ENCODE measurements at places on chromosomes 4 and X. TPM values are rescaled to one million over a fixed set of nuclear protein-coding genes. Genes with fewer than 3 reads are reported as not detected.

MAGED2 gene
- total RNA-seq, result 101 TPM

FAM13A gene
- total RNA-seq, result 15.7 TPM

CFAP99 gene
- total RNA-seq, result not detected

CCSER1 gene
- 14.1 TPM for total RNA-seq

NEIL3 gene
- total RNA-seq, result not detected

ETDA gene
- not detected for total RNA-seq

TCEAL7 gene
- 2.0 TPM for total RNA-seq

SYP gene
- 2.0 TPM for total RNA-seq

- DNase-seq, result no peak
These were observed 56.6 kb upstream of the CHRDL1 start for GRCh38 chrX:110852180-110852579.

GRCh38 chrX:2261831-2262667 lies 238.7 kb downstream of the DHRSX start:
- DNase-seq, result no peak

DNA sequence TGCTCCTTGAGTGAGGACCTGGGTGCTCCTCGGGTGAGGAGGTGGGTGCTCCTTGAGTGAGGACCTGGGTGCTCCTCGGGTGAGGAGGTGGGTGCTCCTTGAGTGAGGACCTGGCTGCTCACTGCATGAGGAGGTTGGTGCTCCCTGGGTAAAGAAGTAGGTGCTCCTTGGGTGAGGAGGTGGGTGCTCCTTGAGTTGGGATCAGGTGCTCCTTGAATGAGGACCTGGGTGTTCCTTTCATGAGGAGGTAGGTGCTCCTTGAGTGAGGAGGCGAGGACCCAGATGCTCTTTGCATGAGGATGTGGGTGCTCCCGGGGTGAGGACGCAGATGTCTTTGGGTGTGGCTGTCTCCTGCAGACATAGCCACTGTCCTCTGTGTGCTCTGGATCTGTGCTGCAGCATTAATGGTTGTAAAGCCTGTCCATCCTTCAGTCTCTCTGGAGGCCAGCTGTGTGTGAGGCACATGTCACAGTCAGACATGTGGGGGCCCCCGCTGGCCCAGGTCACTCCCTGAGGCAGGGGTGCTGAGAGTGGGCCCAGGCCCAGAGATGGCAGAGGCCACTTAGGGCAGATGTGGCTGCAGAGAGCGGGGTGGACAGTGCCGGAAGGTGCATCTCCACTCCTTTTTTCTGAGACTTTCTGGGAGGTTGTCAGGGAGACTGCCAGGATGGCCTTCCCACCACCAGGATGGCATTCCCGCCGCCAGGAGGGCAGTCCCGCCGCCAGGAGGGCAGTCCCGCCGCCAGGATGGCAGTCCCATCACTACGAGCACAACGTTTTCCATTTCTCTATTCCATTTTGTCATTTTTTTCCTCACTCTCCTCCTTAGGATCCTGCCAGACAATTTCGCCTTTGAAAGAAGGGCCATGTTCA lies 101.8 kb downstream of the HMX1 start:
- no peak for DNase-seq

DNA sequence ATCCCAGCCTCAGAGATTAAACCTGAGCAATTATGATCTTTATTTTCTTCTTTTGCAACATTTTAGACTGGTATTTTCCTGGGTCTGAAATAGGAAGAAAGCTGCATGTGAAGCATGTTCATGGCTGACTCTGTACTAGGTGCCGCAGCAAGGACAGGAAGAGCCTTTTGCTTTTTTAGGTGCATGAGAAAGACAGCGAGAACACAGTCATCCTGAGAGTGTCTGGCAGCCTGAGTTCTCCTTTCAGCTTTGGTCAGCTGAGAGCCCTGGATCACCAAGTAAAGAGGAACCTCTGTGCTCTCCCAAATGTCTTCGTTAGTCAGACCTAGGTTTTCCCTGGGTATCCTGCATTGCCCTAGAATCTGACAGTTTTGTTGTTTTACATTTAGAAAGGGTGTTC lies 29.8 kb downstream of the FAM149A start:
- DNase-seq, result no peak

- DNase-seq, result no peak
These were observed 67.9 kb downstream of the KLHL8 start for GRCh38 chr4:87152310-87153041.

- no peak for DNase-seq
These were observed 1623.8 kb upstream of the TENM3 start for GRCh38 chr4:180619440-180619839.

DNA sequence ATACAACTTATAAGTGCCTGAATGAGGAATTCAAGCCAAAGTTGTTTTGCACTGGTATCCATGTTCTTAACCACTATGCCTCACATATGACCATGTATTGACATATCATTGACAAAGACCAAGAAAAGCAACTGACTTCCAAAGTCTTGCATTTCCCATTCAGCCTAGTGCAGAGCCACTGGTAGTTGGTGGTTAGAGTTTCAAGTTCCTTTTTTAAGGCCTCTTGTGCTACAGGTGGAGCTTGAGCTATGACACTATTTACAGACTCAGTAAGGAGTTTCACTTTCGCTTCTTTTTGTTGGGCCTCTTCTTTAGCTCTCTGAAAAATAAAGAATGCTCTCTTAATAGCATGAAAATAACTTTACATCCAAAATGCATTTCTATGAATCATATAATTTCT lies 763.0 kb downstream of the DMD start:
- DNase-seq, result no peak

- no peak for DNase-seq
These were observed 95.4 kb downstream of the PTTG2 start for GRCh38 chr4:38055566-38055965.

DNA sequence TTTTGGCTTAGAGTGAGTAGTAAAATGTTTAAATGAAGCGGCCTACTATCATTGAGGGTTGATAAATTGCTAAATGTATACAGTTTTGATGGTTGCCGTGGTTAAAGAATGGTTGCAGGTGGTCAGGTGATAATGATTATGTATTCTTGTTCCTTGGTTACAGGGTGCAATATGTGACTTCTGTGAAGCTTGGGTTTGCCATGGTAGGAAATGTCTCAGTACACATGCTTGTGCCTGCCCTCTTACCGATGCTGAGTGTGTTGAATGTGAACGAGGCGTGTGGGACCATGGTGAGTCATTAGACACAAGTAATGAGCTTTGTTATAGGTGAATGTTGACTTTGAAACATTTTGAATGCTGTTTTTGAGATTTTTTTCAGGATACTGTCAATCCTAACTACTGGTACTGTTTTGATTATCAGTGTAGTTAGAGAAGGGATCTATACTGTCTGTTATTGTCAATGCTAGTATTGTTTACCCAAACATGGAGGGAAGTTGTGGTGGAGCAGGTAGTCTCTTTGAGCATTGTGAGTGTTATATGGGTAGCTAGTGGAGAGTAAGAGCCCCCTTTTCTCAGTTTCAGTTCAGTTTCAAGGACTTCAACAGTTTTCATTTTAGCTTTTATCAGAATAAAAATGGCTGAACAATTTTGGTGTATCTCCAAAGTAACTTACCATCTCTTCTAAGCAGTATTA lies 8.9 kb downstream of the ZNF330 start:
- DNase-seq, result no peak

GRCh38 chr4:128299848-128300247 lies 12.2 kb upstream of the PGRMC2 start:
- DNase-seq, result no peak

Measured in heart right ventricle (tissue), 16 donors.